ENCODE measurements at places on chromosomes 1 and 21. TPM values are rescaled to one million over a fixed set of nuclear protein-coding genes. Genes with fewer than 3 reads are reported as not detected.

DNA sequence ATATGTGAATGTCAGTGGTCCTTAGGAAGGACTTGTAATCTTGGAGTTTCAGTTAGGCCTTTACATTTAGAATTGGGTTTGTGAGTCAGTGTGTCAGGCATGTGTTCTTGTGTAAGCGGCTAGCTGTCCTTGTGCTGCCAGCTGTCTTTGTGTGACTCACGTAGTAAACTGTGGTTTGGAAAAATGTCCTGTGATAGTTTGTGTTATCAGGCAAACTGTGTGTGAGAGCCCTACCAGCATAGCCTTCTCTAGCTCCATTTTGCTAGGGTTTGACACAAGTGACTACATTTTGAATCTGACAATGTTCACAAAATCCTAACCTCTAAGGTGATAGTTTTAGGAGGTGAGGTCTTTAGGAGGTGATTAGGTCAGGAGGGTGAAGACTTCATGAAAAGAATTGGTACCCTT lies 6.9 kb upstream of the SLC35D1 start:
- DNase-seq: no peak

GRCh38 chr1:59595774-59596173 lies 219.0 kb upstream of the HOOK1 start:
- DNase-seq: peak; percentile 18

- DNase-seq: no peak
Observed at GRCh38 chr1:234647758-234648157, 37.8 kb upstream of the IRF2BP2 start.

The NVL gene
- polyA plus RNA-seq: 27.6 TPM

GRCh38 chr1:240278082-240278481 lies 186.4 kb downstream of the FMN2 start:
- no peak for DNase-seq

DNA sequence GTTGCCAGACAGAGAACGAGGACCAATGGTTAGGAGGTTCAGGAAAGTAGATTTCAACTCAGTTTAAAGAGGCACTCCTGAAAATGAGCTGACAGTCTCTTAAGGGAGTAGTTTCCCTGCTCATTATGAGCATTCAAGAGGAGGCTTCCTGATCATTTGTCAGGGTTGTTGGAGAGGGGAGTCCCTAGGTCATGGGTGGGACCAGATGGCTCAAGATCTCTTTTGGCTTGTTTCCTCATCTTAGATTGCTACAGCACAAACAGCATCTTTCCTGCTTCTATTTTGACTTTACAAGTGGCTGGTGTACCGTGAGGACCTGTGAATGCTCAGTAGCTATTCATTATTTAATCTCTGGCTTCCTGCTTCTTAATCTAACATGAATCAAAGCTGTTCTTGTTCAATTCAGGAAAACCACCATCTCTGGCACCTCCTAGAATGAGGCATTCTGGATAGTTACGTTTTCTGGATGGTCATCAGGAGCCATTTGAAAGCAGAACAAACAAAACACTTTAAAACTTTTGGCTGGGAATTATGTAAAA lies 47.6 kb downstream of the PEX14 start:
- no peak for DNase-seq

GRCh38 chr1:113226148-113226547 lies 153.2 kb downstream of the LRIG2 start:
- peak; percentile 53 for DNase-seq

The FMO2 gene
- polyA plus RNA-seq: not detected

The VWA5B1 gene
- polyA plus RNA-seq: not detected

- DNase-seq: peak; percentile 97
Observed at GRCh38 chr1:202462342-202463076, 114.0 kb downstream of the PPP1R12B start.

The FAM72C gene
- 3.3 TPM for polyA plus RNA-seq

The AMY2A gene
- polyA plus RNA-seq: 0.38 TPM

The TRIM46 gene
- 2.9 TPM for polyA plus RNA-seq

DNA sequence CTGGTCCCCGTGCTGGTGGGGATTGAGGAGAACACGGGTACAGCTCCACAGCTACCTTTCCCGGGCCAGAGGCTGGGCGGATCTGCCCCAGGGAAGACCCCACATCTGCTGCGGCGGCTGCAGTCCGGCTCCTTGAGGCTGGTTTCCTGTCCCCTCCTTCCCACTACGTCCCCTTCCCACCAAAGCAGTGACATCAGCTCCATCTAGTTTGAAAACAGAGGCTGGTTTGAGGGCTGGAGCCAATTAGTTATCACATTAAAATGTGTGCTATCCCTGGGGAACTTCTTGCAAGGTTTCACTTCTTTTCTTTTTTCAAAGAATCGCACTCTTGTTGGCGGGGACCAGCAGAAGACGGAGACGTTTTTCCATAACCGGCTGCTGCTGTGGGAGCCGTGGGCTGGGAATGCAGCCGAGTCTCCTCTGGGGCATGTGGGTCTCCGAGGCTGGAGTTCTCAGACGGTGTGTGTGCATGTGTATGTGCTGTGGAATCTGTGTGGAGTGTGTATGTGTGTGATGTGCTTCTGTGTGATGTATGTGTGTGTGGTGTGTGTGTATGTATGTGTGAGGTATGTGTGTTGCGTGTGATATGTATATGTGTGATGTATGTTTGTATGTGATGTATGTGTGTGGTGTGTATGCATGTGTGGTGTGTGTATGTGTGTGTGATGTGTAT lies 8.9 kb upstream of the PCBP3 start:
- no peak for DNase-seq

DNA sequence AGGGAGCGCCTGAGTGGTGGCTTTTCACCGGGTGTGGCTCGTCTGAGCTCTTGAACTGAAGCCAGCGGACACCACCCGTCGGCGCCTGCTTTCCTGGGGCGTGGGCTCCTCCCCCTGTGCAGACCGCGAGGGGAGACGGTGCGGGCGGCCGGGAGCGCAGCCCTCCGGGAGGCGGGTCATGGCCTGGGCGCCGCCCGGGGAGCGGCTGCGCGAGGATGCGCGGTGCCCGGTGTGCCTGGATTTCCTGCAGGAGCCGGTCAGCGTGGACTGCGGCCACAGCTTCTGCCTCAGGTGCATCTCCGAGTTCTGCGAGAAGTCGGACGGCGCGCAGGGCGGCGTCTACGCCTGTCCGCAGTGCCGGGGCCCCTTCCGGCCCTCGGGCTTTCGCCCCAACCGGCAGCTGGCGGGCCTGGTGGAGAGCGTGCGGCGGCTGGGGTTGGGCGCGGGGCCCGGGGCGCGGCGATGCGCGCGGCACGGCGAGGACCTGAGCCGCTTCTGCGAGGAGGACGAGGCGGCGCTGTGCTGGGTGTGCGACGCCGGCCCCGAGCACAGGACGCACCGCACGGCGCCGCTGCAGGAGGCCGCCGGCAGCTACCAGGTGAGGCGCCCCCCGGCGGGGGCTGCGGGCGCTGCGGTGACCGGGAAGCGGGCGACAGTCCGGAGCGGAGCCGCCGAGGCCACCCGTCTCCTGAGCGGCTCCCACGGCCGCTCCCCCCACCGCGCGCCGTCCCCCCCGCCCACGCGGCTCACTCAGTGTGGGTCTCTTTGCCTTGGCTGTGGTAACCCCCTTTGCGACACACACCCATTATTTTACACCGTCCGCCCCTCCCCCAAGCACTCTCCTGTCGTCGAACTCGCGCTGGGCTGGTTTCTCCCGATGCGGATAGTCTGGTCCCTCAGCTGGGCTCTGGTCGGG lies at the start of gene TRIM58:
Gene TRIM58, plus strand, starts transcription at position 119 of the 916 bp plus-strand sequence. Its CDS starts 60 bp downstream, at position 179.
- DNase-seq: no peak

The AADACL4 gene
- polyA plus RNA-seq: not detected

- DNase-seq: peak; percentile 3
Observed at GRCh38 chr1:182698971-182699370, 14.6 kb upstream of the RGS8 start.

DNA sequence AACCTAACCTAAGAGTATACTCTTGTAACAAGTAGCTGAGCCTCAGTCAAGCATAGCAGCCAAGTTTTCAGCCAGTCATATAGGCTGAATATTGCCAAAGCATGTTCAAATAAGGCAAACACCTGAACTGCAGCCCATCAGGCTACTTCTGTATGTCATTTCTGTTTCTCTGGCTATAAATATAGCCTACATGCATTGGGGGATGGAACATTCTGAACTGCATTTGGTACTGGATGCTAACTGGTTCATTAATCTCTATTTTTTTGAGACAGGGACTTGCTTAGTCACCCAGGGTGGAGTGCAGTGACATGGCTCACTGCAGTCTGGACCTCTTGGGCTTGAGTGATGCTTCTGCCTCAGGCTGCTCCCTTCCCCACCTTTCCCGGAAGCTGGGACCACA lies 37.3 kb downstream of the MAST2 start:
- DNase-seq: no peak

DNA sequence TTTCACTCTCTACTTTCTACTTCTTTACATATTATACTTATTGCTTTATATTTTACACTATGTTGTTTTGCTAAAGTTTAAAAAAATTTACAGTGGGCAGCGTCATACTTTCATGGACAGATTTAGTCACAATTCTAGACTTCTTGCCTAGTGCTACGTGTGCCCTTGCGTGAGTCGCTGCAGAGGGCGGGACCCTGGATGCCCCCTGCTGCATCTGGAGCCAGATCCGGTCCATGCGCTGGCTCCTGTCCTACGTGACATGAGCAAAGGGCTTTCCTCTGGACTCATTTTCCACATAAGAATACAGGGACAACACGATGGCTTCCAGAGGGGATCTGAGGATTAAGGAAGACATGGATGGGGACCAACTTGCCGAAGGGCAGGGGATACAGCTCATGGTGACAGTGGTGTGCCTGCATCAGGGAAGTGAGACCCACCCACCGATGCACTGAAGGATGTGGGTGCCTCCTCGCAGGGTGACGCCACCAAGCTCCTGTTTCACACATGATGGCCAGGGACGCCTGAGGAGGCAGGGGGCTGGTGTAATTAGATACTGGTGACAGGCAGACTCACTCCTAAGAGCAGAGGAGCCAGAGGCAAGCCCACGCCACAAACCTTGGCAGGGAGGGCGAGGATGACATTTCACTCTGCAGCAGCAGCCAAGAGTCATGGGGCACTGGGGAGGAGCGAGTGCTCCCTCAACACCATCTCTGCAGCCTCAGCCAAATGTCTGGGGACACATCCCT lies 86.6 kb downstream of the DMRTB1 start:
- DNase-seq: no peak

The RPAP2 gene
- polyA plus RNA-seq: 24.0 TPM

Measured in cardiac muscle cell (in vitro differentiated cells and primary cell).